SK-N-SH (cell line): ENCODE measurements at places on chromosomes 16 and 17. TPM values are rescaled to one million over a fixed set of nuclear protein-coding genes. Genes with fewer than 3 reads are reported as not detected.

- no peak overlapping the region for H3K27ac ChIP-seq
- no peaks in the 10 kb centered on the region for H3K27me3 ChIP-seq
- H3K36me3 ChIP-seq, result no peaks in the 10 kb centered on the region
- DNase-seq, result no peak
Observed at GRCh38 chr17:20091174-20092029, 82.2 kb downstream of the SPECC1 start.

DNA sequence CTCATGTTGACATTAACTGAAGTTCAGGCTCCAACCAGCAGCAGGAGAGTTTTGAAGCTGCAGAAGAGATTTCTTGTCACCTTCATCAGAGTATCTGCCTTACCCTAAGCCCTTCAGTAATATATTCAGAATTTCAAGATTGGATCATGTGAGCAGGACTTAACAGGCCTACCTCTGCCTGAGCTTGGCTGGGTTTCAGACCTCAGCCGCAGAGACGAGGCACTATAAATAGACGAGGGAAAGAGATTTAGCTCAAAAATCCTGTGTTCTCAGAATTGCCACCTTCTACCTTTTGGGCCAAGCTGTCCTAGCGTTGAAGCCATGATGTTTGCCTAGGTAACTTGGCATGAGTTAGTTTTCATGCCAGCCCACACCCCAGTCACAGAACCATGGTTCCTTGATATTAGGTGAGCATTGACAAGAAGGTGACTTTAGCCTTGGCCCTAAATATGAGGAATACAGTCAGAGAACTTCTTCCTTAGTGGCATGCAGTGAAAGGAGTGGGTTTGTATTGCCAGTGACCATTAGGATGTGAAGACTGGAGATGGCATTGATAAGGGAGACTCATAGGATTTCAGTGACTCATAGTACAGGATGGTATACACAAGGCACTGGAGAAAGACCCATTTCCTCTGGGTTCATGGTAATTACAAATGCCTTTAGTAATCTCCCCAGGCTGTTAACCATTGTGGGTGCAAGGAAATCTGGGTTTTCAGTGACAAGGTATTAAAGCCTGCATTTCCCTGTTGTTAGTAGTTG, 224.3 kb downstream of the MSI2 start:
- H3K4me1 ChIP-seq, result peaks cover 77% of the 10 kb centered on the region
- peak; percentile 61 for DNase-seq
- no peaks in the 10 kb centered on the region for H3K27me3 ChIP-seq
- no peak overlapping the region for H3K4me3 ChIP-seq
- peak overlapping the region; percentile 75 for H3K27ac ChIP-seq

DNA sequence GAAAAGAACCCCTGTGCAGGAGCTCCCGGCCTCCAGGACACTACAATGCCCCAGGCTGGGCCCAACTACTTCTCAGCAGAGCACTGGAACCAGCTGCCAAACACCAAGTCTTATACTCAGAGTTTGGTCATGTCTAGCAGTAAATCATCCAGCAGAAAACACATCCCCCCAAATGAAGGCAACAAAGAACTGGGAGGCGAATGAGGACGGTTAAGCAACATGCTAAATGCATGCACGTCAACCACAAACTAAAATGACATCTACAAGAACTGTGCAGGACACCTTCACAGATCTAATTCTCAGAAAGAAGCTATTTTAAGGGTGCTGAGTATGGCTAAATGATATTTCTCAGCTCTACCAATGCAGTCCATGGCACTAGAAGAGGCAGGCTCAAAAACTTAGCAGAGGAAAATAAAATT, 7.6 kb upstream of the IRX5 start:
- H3K27ac ChIP-seq, result no peak overlapping the region
- DNase-seq, result no peak
- H3K27me3 ChIP-seq, result no peaks in the 10 kb centered on the region
- peaks cover 16% of the 10 kb centered on the region for H3K36me3 ChIP-seq
- peaks cover 34% of the 10 kb centered on the region; the same call in 1 of the 2 replicates for H3K4me1 ChIP-seq

- no peak overlapping the region for H3K4me3 ChIP-seq
- no peak overlapping the region for H3K27ac ChIP-seq
- H3K27me3 ChIP-seq, result no peaks in the 10 kb centered on the region; the same call in none of the 2 replicates
- H3K4me1 ChIP-seq, result no peaks in the 10 kb centered on the region; the same call in 1 of the 2 replicates
- DNase-seq, result peak; percentile 42
- H3K36me3 ChIP-seq, result no peaks in the 10 kb centered on the region
Observed at GRCh38 chr16:2858245-2859025, 465 bp upstream of the PRSS22 start.

C17orf67 gene
- 1.6 and 1.7 TPM in 2 replicates for polyA plus RNA-seq

MYO15A gene
- 0.15 and 0.43 TPM in 2 replicates for polyA plus RNA-seq

DNA sequence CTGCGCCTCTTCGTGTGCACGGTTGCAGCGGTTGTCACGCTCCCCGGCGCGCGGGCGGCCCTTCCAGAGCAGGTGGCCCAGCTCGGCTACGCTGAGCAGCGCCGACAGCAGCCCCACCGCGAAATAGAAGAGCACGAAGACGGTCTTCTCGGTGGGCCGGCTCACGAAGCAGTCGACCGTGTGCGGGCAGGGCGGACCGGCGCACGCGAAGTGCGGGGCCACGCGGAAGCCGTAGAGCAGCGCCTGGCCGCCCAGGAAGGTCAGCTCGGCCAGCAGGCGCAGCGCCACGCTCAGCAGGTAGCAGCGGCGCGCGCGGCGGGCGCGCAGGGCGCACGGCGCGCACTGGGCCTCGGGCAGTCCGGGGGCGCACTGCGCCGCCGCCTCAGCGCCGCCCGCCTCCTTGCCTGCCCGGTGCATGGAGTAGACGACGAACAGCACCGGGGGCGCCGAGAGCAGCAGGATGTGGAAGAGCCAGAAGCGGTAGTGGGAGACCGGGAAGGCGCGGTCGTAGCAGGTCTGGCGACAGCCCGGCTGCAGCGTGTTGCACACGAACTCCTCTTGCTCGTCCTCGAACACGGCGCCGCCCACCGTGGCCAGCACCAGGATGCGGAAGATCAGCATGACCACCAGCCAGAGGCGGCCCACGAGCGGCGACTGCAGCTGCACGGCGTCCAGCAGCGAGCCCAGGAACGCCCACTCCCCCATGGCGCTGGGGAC, 1.3 kb downstream of the GJD3 start:
- no peaks in the 10 kb centered on the region for H3K36me3 ChIP-seq
- peak; percentile 74 for DNase-seq
- no peaks in the 10 kb centered on the region for H3K27me3 ChIP-seq
- 0 out of 2 replicates have a peak, but pooled peaks cover under 1% of the 10 kb centered on the region for H3K4me1 ChIP-seq

PIK3R5 gene
- not detected in 2 replicates for polyA plus RNA-seq

EMP2 gene
- 3.1 and 4.3 TPM in 2 replicates for polyA plus RNA-seq

GJD3 gene
- polyA plus RNA-seq, result not detected in 2 replicates

SCIMP gene
- polyA plus RNA-seq, result not detected in 2 replicates

- H3K27me3 ChIP-seq, result no peaks in the 10 kb centered on the region
- H3K4me1 ChIP-seq, result peaks cover 17% of the 10 kb centered on the region; the same call in 1 of the 2 replicates
- no peak for DNase-seq
- no peak overlapping the region; the same call in 1 of the 2 replicates for H3K4me3 ChIP-seq
- no peak overlapping the region for H3K27ac ChIP-seq
Observed at GRCh38 chr16:89826531-89827382, 1.5 kb upstream of the SPIRE2 start.

DNA sequence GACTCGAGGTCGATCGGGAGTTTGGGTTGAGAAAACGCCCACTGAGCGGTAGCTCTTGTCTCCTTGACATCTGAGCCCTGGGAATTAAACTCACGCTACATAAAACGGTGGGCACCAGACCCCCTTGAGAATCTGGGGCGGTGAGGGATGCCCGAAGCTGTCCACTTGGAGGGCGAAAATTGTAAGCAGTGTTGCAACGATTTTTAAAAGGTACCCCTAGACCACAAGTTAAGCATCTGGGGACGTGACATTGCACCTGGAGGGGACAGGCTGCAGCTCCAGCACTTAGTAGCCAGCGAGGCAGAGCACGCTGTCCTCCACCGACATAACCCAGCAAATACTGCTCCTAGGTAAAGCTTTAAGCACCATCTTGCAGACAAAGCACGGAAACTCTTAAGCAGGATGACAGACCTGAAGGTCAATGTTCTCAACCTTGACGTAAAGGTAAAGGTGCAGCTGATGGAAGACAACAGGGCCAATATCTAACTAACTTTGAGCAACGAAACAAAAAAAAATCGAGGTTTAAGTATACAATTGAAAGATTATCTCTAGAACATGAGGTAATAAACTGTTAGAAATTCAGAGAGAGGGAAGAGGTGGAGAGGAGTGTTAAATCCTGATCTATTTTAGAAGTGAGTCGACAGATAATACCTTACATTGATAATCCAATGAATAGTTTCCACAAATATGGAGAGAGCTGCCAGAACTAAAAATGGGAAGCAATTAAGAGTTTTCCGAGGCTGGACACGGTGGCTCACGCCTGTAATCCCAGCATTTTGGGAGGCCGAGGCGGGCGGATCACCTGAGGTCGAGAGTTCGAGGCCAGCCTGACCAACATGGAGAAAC, 921 bp upstream of the CDR2 start:
- no peaks in the 10 kb centered on the region for H3K27me3 ChIP-seq
- H3K4me3 ChIP-seq, result peak overlapping the region; percentile 85
- peaks cover 10% of the 10 kb centered on the region for H3K36me3 ChIP-seq
- H3K27ac ChIP-seq, result peak overlapping the region; percentile 67; the same call in 1 of the 2 replicates
- peaks cover 23% of the 10 kb centered on the region for H3K4me1 ChIP-seq

PTX4 gene
- polyA plus RNA-seq, result not detected in 2 replicates
